Activated naive CD4-positive, alpha-beta T cell treated with anti-CD3 and anti-CD28 coated beads for 36 hours (primary cell): ENCODE measurements at places on chromosomes 2 and 18. TPM values are rescaled to one million over a fixed set of nuclear protein-coding genes. Genes with fewer than 3 reads are reported as not detected.

Gene MYO5B
- 0.02 TPM for total RNA-seq

Gene PSD4
- total RNA-seq: 87.4 TPM

Gene IL36RN
- not detected for total RNA-seq

Gene ACVR2A
- 5.7 TPM for total RNA-seq

Gene KLHL30
- not detected for total RNA-seq

Gene ST6GAL2
- total RNA-seq: not detected

Gene AGXT
- total RNA-seq: not detected

Gene XRCC5
- total RNA-seq: 495 TPM

Gene ARHGAP15
- 85.7 TPM for total RNA-seq

Gene CCDC141
- total RNA-seq: 2.6 TPM

Gene DPP4
- 12.9 TPM for total RNA-seq

Gene TUBA3E
- not detected for total RNA-seq

Gene GNAL
- total RNA-seq: 0.05 TPM

Gene CCDC178
- total RNA-seq: not detected

Gene RAB11FIP5
- 7.3 TPM for total RNA-seq

Gene CHN1
- 3.3 TPM for total RNA-seq

Gene FEZ2
- 6.5 TPM for total RNA-seq

Gene REL
- 40.3 TPM for total RNA-seq

Gene M1AP
- 0.10 TPM for total RNA-seq

Gene UGT1A8
- total RNA-seq: not detected

Gene MOGAT1
- not detected for total RNA-seq

Gene ASB18
- total RNA-seq: not detected

Gene ARL4C
- 24.9 TPM for total RNA-seq

Gene SP5
- total RNA-seq: not detected

Gene CCDC93
- total RNA-seq: 29.0 TPM

Gene ADGRF3
- total RNA-seq: 3.0 TPM

Gene FTCDNL1
- 3.8 TPM for total RNA-seq

Gene ABCG8
- total RNA-seq: not detected

Gene MSH2
- total RNA-seq: 43.3 TPM

Gene FBXO15
- total RNA-seq: 1.2 TPM

Gene CNRIP1
- total RNA-seq: not detected

Gene GPR35
- 2.6 TPM for total RNA-seq

Gene SFXN5
- 6.8 TPM for total RNA-seq

Gene SFTPB
- total RNA-seq: not detected

Gene ARHGEF33
- total RNA-seq: not detected

Gene DSC1
- total RNA-seq: 0.20 TPM

Gene CDH20
- not detected for total RNA-seq

Gene CXCR2
- total RNA-seq: 0.17 TPM

Gene ANO7
- 0.57 TPM for total RNA-seq

Gene EIF4E2
- 46.6 TPM for total RNA-seq

Gene GPR45
- not detected for total RNA-seq

Gene MC5R
- not detected for total RNA-seq

Gene SKOR2
- not detected for total RNA-seq

Gene TRPM8
- not detected for total RNA-seq

Gene EMILIN1
- 0.29 TPM for total RNA-seq

Gene SCG2
- total RNA-seq: not detected

Gene SPATA3
- total RNA-seq: not detected

Gene KIAA2012
- not detected for total RNA-seq

Gene MYO1B
- total RNA-seq: 40.5 TPM

Gene METTL8
- total RNA-seq: 32.9 TPM

Gene NPC1
- 27.9 TPM for total RNA-seq

Gene SDC1
- 0.67 TPM for total RNA-seq

Gene ALPG
- total RNA-seq: not detected

Gene PTH2R
- not detected for total RNA-seq
